Fibroblast of villous mesenchyme (primary cell): ENCODE measurements at places on chromosomes 3 and 15. TPM values are rescaled to one million over a fixed set of nuclear protein-coding genes. Genes with fewer than 3 reads are reported as not detected.

DNA sequence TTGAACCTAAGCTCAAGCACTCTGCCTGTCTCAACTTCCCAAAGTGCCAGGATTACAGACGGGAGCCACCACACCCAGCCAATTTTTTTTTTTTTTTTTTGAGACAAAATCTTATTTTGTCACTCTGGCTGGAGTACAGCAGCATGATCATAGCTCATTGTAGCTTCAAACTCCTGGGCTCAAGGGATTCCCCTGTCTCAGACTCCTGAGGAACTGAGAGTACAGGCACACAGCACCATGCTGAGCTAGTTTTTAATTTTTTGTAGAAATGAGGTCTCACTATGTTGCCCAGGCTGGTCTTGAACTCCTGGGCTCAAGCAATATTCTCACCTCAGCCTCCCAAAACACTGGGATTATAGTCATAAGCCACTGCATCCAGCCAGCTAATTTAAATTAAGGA, 36.8 kb upstream of the SUCLG2 start:
- DNase-seq: no peak

GRCh38 chr15:67208396-67208795, 46.1 kb downstream of the AAGAB start:
- DNase-seq: no peak

DNA sequence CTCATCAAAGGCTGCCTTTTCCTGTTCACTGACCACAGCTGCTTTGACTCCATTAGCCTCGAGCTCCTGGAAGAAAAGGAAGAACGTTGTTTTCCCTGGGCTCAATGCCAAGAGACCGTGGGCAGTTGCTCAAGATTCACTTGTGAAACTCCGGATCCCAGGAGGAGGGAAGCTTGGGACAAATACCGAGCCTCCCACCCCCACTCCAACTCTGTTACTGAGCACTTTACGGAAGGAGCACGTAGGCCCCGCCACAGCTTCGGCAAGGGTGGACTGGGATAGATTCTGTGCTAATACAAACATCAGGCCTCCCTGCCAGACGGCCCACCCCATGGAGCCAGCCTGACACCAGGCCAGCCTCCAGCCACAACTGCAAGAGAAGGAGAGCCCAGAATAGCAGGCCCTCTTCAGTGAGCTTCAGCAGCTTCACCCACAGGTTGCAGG, 10.8 kb upstream of the FANCD2 start:
- DNase-seq: peak; percentile 99

GLDN gene
- total RNA-seq: 0.32 and 0.43 TPM in 2 replicates

- no peak for DNase-seq
These were observed 11.9 kb downstream of the CFAP100 start for GRCh38 chr3:126406389-126407296.

DNA sequence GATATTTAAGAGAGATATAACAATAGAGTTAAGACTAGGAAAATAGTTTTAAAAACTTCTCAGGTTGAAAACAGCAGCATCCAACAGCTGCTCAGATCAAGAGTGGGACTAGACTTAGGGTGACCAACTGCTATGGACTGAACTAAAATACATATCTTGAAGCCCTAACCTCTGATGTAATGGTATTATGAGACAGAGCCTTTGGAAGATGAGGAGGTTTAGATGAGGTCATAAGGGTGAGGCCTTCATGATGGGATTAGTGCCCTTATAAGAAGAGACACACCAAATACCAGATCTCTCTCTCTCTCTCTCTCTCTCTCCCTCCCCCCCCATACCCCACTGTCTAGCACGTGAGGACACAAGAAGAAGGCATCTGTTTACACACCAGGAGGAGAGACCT, 37.4 kb upstream of the GALNT15 start:
- DNase-seq: no peak

- DNase-seq: peak; percentile 20
These were observed 42.0 kb downstream of the BFSP2 start for GRCh38 chr3:133441867-133442270.

GOLGA8S gene
- under 0.01 TPM in 2 replicates for total RNA-seq

- DNase-seq: no peak
These were observed 68.0 kb downstream of the TRAK1 start for GRCh38 chr3:42159147-42159546.

DOCK3 gene
- total RNA-seq: under 0.01 TPM in 2 replicates

SSR3 gene
- 341 and 446 TPM in 2 replicates for total RNA-seq

GRCh38 chr3:14113965-14114635, 10.6 kb downstream of the CHCHD4 start:
- peak; percentile 11 for DNase-seq

SYNPR gene
- total RNA-seq: not detected in 2 replicates

GRCh38 chr3:76083992-76084391, 298.6 kb upstream of the ZNF717 start:
- no peak for DNase-seq

- no peak for DNase-seq
These were observed 359.3 kb downstream of the GAP43 start for GRCh38 chr3:115982629-115983028.

SI gene
- total RNA-seq: not detected in 2 replicates

- no peak for DNase-seq
These were observed 70.7 kb downstream of the SLCO3A1 start for GRCh38 chr15:91924183-91924582.

MDFIC2 gene
- total RNA-seq: not detected in 2 replicates

DNA sequence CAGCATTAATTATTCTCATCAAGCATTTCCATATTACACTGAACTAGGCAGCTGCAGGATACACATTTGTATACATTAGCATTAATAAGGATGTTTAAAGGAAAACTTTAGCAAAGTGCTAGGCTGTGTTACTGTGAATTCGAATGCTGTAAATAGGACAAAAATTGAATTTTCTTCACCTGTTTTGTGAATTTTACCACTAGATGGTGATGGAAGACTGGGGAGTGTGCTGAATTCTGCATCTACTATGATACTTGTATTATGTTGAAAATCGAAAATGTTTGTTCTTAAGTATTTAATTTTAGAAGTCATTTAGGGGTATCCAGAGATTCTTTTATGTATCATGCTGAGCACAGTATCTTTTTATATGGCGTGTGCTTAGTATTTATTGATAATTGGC, 12.3 kb upstream of the P2RY14 start:
- peak; percentile 59 for DNase-seq

B3GNT5 gene
- total RNA-seq: 3.2 and 6.0 TPM in 2 replicates

INSYN1 gene
- total RNA-seq: under 0.01 and 0.64 TPM in 2 replicates

DNA sequence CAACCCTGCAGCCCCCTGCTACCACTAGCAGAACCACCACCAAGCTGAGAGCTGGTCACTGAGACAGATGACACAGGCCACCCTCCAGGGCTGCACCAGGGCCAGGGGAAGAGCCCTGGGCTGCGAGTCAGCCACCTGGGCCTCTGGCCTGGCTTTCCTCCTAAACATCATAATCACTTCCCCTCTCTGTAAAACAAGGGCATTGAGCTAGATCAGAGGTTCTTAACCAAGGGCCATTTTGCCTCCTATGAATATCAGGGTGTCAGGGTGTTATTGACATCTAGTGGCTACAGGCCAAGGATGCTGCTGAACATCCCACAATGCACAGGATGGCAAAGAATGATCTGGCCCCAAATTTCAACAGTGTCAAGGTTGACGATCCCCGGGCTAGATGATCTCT, 25.2 kb downstream of the TLE3 start:
- DNase-seq: no peak

ANP32A gene
- total RNA-seq: 28.7 and 38.0 TPM in 2 replicates

DNA sequence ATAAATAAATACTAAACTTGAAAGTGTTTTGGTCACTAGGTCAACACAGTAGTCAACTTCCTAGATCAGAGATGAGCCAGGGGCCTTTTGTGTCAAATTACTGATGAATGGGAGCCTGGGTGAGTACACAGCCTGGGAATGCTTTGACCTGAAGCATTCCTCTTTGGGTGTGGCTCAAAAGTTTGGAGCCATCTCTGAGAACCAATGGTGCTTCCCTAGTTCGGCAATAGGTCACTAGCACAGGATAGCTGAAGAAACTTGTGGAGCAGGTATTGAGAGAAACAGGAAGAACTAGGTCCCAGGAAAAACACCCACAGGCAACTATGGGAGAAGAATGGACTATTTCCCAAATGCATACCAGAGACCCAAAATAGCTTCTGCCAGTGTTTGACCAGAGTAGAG, 56.6 kb upstream of the PLXND1 start:
- DNase-seq: no peak

- peak; percentile 23 for DNase-seq
These were observed 23.5 kb upstream of the SQOR start for GRCh38 chr15:45611305-45611704.

SUSD5 gene
- total RNA-seq: 1.3 and 2.2 TPM in 2 replicates

- no peak for DNase-seq
These were observed 3.2 kb upstream of the EIF1B start for GRCh38 chr3:40306336-40306735.

GRCh38 chr3:85603378-85603777, 644.6 kb downstream of the CADM2 start:
- no peak for DNase-seq

CHRNA7 gene
- total RNA-seq: not detected in 2 replicates

LMCD1 gene
- 95.0 and 170 TPM in 2 replicates for total RNA-seq

IGDCC3 gene
- total RNA-seq: under 0.01 TPM in 2 replicates

GRCh38 chr3:158333736-158334135, 223.8 kb downstream of the RSRC1 start:
- DNase-seq: no peak

DNA sequence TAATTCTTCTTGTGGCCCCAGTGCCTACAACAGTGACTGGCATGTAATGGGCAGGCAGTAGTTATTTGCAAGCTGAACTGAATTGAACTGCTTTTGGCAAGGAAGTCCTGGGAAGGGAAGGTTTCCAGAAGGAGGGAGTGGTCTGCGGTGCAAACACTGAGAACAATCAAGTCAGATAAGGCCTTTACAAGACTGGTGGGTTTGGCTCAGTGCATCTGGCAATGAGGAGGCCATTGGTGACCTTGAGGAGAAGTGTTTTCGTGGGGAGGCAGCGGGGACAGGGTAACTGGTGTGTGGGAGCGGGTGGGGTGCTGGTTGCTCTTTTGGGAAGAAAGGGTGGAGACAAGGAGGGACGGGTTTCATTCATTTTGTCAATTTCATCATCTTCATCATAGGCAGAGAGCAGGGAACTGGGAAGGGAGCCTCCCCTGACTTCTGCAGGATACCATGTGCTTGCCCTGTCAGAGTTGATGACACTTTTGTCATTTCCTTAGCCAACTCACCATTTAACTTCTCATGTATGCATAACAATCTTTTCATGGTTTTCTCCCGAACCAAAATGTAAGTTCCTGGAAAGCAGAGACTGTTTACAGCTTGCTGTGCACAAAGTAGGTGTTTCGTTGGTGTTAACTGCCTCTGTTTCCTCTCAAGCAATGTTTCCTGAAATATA, 8.4 kb upstream of the EHD4 start:
- DNase-seq: no peak

DNA sequence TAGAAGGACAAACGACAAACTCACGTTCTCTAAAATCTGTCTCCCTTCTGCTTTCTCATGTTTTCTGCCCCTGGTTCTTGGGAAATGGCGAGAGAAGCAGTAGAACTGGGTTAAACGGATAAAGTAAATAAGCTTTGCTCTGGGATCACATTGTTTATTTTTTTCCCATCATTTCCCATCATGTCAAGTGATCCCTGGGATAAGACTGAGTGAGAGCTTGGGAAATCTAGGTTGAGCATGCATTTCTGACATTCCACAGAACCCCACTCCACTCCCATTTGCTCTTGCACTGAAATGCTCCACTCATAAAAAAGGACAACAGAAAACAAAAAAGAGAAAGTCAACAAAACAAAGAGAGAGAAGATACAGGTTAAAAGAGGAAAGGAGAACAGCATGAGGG, 69.1 kb downstream of the SEMA6D start:
- peak; percentile 73 for DNase-seq

DNA sequence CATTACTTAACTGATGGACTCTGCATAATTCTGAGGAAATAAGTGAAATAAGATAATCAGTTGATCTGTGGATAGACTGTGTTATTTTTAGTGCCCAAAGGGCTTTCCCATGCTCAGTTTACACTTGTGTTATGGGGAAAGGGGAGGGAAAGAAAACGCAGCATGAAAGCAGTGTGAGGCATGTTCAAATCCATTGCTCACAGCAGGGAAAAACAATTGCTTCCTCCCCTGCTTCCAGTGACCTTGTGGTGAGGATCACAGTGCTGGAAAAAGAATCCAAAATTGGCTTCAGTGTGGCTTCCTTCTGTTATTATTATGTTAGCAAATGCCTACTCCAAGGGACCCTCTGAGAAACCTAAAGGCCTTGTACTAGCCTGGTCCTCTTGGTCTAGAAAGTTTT, 285.1 kb upstream of the CDIN1 start:
- DNase-seq: no peak

DNA sequence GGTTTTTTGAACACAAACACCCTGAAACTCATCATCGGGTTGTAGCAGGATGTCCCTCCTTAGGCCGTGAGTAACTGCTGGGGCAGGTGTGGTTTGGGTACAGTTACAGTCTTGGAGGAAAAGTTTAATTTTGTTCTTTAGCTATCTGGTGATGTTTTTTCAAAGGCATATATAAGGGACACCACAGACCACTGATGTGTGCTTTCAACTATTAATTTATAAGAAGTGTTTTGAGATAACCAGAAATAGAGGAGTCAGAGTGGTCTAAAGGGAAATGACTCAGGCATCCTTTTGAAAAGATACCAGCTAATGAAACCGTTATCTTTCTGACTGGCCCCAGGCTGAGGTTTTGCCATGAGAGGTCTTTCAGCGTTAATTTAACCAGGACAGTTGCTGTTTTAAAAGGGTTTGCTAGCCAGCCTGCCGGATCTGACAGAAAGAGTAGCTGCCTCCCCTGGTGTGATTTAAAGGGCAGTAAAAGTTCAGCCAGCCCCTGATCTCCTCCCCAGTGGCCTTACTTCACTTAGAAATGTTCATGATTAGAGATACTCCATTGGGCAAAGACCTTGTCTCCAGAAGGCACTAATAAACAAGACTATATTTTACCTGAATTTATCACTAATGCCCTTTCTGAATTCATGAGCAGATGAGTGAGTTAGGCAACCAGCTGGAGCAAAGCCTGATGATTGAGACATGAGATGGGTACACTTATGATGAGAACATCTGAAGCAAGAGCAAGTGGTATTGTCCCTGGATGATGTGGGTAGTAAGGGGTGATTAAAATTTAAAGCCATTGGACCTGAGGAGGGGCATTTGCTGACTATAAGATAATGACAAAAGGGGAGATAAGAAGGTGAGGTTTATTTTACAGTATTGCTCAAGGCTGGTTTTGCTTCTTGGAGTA, 482.5 kb upstream of the TBL1XR1 start:
- DNase-seq: peak; percentile 74

RAD51 gene
- 3.5 and 4.2 TPM in 2 replicates for total RNA-seq

BCL2A1 gene
- not detected in 2 replicates for total RNA-seq

GRCh38 chr15:93141371-93141794, 52.4 kb upstream of the RGMA start:
- DNase-seq: no peak
